ENCODE measurements at places on chromosomes 1 and 21.

- DNase-seq, result no peak
Measured at GRCh38 chr1:229603371-229604005, 22.4 kb downstream of the TAF5L start.

DNA sequence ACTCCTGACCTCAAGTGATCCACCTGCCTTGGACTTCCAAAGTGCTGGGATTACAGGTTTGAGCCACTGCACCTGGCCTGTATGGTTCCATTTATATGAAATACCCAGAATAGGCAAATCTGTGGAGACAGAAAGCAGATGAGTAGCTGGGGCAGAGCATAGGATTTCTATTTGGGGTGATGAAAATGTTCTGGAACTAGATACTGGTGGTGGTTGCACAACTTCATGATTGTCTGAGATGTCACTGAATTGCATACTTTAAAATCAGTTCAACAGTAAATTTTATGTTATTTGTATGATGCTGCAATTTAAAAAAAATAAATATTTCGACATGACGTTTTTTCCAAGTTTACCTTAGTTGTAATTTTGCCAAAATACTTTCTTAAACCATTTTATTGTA lies 23.9 kb downstream of the ITSN1 start:
- no peak for DNase-seq

DNA sequence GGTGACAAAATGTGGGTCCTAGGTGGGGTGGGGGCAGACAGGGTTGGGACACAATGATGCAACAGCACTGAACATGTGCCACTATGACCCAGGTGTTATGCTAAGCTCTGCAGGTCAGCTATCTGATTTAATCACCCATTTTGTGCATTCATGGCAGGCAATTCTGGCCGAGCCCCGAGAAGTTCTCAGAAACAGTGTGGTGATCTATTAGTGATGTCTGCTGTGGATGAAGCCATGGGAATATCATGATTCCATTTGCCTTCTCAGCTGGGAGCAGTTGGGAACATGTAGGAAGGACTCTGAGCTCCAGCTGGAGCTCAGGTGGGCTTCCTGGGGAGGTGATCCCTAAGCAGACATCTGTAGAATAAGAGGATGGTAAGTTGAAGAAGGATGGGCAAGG lies 194.0 kb upstream of the POU3F1 start:
- DNase-seq, result no peak

- DNase-seq, result no peak
Measured at GRCh38 chr21:41765973-41766882, 624 bp downstream of the RIPK4 start.

GRCh38 chr1:32071758-32072621 lies 749 bp upstream of the TMEM39B start:
- no peak for DNase-seq

GRCh38 chr1:10193288-10193687 lies 17.1 kb upstream of the KIF1B start:
- no peak for DNase-seq

- DNase-seq, result no peak
Measured at GRCh38 chr1:194821091-194821490, 1634.7 kb upstream of the B3GALT2 start.

GRCh38 chr1:941588-942383 lies 17.3 kb downstream of the NOC2L start:
- peak; percentile 70 for DNase-seq

DNA sequence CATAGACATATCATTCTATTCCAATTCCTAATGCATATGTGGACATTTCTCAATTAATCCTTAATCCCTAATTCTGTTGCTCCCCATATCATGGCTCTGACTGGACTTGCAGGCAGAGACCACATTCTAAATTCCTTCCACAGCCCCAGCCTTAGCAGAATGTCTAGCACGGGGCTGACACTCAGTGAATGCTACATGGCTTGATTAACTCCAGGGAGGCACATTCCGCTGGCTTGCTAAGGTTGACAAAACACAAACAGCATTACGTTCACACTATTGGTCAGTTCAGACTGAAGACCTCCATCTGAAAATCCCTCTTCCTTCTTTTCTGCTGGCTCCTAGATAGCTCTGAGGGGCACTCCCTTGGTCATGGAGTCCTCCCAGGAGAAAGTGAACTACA lies 119.4 kb downstream of the ASTN1 start:
- DNase-seq, result no peak

DNA sequence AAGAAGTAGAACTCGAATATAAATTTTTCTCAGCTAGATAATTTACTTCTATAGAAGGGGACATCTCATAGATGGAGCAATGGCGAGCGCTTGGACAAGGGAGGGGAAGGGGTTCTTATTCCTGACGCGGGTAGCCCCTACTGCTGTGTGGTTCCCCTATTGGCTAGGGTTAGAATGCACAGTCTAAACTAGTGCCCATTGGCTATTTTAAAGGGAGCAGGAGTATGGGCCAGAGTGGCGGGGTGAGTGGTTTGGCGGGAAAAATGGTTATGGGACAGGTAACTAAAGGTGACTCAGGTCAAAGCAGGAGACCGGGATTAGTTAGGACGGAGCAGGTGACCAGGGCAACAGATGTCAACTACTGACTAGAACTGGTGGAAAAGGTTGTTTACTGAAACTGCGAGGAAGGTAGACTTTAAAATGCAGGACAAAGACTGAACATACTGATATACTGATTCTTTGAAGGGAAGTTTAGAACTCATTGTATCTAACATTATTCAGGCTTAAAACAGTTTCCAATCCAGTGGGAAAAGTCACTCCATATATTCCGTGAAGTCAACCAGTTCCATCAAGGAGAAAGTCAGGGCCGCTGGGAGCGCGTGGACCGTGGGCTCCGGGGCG lies 940 bp upstream of the ATAD3A start:
- no peak for DNase-seq

GRCh38 chr1:181152892-181153633 lies 64.6 kb downstream of the IER5 start:
- DNase-seq, result no peak

DNA sequence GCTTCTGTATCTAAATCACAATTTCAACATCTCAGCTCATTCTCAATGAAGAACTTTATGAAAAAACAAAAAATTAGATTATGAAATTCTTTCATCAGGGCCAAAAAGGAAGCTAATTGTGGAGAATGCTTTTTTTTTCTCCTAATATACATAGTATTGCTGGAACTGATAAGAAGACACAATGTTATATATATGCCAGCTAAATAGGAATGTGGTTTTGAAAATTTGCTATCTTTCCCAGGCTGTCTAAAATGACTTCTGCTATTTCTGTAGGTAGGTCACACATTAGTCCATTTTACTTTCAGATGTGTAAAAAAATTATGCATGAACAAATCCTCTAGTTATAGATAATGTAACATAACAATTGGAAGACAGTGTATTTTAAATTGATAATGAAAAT lies 732.9 kb downstream of the RWDD3 start:
- DNase-seq, result no peak

DNA sequence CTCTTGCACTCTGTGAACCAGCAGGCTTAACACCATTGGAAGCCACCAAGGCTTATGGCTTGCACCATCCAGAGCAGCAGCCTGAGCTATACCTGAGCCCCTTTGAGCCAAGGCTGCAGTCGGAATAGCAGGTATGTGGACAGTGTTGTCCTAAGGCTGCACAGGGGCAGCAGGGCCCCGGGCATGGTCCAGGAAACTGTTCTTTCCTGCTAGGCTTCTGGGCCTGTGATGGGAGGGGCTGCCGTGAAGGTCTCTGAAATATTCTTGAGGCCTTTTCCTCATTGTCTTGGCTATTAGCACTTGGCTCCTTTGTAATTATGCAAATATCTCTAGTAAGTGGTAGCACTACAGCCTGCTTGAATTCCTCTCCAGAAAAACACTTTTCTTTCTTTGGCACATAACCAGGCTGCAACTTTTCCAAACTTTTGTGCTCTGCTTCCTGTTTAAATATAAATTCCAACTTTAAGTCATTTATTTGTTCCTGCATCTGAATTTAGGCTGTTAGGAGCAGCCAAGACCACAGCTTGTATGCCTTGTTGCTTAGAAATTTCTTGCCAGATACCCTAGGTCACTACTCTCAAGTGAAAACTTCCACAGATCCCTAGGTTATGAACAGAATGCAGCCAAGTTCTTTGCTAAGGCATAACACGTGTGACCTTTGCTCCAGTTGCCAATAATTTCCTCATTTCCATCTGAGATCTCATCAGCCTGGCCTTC lies 5.2 kb downstream of the KRTAP20-4 start:
- no peak for DNase-seq

DNA sequence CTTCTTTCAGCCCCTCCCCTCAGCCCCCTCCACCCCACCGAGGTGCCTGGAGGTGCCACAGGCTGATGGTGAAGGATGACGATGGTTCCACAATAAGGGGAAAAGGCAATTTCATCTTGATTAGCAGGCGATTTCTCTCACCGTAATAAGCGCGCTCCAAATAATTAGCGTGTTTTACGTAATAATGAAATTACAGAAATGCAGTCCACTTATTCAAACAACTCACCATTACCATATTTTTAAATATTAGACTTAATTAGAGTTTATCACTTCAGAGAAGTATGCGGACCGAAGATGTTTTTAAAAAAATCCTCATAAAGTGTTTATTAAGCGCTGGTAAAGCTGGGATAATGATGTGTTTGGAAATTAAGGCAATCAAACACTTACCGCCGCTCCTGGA lies 14.9 kb downstream of the DMAP1 start:
- DNase-seq, result no peak

DNA sequence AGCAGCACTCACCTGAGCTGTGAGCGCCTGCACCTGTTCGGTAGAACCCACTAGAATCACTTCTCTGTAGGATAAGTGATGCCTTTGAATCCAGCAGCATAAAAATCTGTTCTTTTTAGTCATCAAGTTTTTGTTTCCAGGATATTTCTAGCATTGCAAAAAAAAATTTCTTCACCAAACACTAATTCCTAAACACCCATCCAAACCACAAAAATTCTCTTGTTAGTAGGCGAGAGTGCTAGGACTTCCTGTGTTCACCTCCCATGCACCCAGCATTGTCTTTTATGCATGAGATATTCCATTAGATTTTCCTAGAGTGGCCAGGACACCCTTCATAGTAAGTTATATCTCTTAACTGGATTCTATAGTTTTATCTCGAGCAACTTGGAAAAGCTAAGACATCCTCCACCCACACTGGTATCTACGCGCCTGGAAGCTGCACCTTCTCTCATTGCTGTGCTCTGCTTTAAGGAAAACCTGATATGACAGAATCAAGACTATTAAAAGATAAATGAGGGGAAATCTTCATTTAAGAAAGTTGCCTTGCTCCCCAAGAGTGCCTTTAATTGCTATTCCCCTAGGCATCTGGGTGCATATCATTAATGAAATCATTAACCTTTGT lies 12.3 kb downstream of the SERTAD4 start:
- DNase-seq, result no peak

DNA sequence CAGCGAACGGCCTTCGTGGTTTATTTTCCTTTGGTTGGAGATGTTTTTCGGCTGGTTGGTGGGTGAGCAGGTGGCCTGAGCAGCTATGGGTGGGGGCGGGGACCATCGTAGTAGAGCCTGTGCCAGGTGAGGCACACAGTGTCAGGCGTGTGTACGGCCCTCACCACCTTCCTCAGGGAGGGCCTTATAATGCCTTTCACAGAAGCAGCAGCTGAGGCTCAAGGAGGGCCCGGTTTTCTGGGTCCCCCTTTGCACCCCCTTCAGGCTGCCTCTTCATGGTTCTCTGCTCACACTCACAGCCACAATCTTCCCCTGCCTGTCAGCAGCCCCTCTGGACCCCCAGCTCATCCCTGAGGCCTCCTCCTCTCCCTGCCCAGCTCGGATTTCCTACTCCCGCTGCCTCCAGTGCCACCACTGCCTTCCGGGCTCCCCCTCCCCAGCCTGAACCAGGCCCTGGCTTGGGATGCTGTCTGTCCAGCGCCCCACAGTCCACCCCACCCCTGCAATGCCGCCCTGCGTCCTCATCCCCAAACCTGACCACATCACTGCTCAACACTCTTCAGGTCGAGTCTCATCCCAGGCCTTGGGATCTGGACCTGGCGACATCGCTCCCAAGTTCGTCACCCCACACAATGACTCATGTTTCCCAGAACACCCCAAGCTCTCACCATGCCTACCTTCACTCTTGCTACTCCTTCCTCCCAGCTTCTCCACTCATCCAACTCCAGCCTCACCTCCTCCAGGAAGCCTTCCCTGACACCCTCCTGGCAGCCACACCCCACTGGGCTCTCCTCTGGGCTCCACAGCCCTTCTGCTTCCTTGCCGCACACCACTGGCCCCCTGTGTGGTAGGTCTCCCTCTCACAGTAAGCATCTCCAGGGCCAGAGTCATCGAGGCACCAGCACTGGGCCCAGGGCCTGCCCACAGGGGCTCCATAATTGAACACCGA lies 53.9 kb downstream of the DMRTB1 start:
- no peak for DNase-seq

GRCh38 chr1:47766832-47767740 lies 230.1 kb downstream of the TRABD2B start:
- no peak for DNase-seq

- DNase-seq, result no peak
Measured at GRCh38 chr1:103365860-103366569, 159.5 kb upstream of the RNPC3 start.

DNA sequence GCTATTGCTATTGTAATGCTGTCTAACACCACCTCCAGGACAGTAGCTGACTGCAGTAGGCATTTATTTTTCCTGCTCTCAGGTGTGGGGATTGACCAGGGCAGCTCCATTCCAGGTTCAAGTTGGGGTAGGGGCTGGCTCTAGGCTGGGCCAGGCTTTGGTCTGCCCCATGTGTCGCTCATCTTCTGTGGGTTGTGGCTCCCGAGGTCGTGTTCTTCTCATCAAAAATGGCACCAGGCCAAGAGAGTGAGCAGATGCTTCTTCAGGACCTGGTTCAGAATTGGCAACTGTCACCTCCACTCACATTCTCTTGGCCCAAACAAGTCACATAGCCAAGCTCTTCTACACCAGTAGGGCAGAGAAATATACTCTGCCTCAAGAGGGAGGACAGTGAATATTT lies 133.7 kb downstream of the PTPRU start:
- no peak for DNase-seq

GRCh38 chr1:206863266-206863665 lies 2.2 kb upstream of the IL20 start:
- no peak for DNase-seq

DNA sequence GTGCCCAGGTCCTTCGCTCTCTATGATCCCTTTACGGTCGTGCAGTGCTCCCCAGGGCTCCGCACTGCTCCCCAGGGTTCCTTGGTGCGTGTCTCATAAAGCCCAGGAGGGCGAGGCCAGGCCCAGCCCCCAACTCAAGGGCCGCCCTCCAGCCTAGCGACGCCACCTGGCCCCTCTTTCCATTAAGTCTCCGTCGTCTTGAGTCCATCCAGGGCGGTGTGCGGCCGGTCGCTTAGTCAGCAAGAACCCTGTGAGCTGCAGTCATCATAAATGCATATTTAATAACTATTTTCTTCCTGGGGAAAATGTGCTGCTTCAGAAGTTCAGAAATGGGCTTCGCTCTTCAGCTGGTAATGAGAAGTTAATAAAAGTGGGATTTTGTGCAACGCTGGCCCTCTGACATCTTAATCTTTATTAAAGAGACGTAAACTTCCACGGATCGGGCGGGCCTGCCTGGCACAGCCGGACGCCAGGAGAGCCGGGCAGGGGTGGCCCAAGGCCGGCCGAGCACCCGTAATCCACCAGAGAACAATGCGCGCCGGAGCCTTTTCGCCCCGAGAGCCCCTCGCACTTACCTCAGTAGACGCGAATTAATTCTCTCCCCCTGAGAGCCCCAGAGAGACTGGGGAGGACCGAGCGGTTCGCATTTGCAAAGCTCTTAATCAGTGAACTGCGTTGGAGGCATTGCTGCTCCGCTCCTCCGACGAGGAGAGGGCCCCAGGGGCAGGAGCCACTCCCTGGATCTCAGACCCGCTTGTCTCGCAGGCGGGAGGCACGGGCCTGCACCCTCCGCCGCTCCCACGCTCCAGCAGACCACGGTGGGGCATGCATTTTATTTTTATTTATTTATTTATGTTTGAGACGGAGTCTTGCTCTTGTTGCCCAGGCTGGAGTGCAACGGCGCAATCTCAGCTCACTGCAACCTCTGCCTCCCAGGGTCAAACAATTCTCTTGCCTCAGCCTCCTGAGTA lies 188.3 kb upstream of the ARHGEF16 start:
- DNase-seq, result no peak
